ENCODE measurements at places on chromosomes 2 and 18.

DNA sequence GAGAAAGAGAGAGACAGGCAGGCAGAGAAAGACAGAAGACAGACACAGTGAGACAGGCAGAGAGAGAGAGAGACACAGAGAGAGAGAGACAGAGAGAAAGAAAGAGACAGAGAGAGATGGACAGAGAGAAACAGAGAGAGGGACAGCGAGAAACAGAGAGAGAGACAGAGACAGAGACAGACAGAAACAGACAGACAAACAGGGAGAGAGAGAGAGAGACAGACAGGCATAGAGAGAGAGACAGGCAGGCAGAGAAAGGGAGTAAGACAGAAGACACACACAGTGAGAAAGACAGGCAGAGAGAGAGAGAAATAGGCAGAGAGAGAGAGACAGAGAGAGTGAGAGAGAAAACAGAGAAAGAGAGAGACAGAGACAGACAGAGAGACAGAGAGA is 105.3 kb upstream of the ANKRD30BL start:
- DNase-seq = no peak

DNA sequence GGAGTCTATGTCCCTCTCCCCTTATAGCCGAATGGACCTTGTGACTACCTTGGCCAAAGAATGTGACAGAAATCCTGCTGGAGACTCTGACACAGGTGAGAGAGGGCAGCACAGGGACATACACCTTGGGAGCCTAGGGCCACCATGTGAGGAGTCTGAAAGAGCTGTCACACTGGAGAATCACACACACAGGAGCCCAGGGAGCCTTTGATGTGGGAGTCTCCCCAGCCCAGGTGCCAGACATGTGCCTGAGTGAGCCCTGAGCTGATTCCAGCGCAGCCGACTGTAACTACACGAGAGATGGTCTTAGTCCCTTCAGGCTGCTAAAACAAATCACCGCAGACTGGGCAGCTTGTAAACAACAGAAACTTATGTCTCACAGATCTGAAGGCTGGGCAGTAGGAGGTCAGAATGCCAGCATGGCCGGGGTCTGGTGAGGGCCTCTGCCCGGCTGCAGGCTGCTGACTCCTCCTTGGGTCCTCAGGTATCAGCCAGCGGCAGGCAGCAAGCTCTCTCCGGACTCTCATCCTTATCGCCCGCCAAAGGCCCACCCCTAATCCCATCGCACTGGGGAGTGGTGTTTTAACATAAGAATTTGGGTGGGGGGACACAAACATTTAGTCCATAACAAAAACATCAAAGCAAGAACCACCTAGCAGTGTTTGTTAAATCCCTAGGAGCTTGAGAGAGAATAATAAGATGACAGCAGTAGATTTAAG is 63.8 kb upstream of the GPR45 start:
- no peak for DNase-seq

- DNase-seq = no peak
Measured at GRCh38 chr2:128272601-128273468, 45.8 kb downstream of the HS6ST1 start.

GRCh38 chr2:38200598-38200997 is 124.6 kb upstream of the CYP1B1 start:
- no peak for DNase-seq

GRCh38 chr2:202056611-202057010 is 16.4 kb upstream of the KIAA2012 start:
- no peak for DNase-seq

DNA sequence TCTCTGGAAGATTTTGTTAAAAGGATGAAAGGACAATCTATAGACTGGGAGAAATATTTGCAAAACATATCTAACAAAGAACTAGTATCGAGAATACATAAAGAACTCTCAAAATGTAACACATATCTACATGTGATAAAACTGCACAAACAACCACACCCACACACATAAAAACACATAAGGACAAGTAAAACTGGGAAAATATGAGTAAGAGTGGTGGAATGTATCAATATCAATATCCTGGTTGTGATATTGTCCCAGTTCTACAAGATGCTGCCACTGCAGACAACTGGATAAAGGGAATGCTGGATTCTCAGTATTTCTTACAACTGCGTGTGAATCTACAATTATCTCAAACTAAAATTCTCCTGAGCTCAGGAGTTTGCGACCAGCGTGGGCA is 9.3 kb downstream of the VPS4B start:
- no peak for DNase-seq

- DNase-seq = no peak
Measured at GRCh38 chr2:65918760-65919187, 486.4 kb upstream of the SPRED2 start.

GRCh38 chr2:68537809-68538208 is 70.4 kb downstream of the APLF start:
- DNase-seq = peak; percentile 71

DNA sequence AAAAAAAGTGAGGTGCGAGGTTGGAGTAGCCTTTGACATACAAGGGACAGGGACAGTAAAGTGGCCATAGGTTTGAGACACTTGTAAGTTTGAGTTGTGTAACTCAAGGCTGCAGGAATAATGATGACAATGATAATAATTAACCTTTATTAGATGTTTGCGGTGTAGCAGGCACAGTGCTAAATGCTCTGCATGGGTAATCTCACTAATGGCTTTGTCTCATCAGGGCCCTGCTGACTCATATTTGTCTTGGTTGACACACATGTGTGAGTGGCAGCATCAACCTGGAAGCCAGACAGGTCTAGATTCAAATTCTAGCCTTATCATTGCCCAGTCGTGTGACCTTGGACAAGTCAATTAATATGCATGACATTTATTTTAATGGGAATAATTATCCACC is 126.2 kb downstream of the FSHR start:
- no peak for DNase-seq

- no peak for DNase-seq
Measured at GRCh38 chr2:204425821-204426220, 119.5 kb upstream of the PARD3B start.

DNA sequence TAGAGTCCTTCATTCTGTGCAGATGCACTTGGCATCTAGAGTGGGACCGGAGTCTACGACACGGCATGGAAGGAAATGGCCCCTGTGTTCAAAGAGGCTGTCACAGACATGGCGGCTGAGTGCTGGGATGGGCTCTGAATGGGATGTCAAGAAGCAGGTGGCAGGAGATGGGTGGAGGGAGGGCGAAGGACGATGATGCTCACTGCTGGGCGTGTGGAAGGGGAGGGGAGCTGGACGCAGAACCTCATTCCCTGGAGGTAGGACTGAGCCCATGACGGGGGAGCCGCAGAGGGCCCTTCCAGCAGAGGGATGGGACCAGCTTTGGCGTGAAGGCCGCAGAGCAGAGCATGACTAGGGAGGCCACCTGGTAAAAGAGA is 18.8 kb upstream of the ALPI start:
- DNase-seq = no peak

- no peak for DNase-seq
Measured at GRCh38 chr2:164178835-164179465, 442.3 kb downstream of the GRB14 start.

DNA sequence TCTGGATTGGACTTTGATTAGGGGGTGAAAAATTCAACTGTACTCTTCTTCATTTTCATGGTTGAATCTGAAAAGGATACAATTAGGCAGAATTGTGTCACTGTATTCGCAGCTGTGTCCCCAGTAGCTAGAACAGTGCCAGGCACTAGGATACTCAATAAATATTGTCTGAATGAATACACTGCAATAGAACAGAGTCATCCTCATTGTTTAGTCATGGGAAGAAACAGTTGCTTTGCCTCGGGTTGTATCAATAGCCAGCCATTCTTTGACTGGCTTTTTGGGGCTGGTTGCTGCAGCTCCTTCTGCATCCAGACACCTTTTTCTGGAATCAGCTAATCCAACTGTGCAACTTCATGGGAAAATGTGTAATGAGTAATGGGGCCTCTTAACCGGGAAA is 18.1 kb upstream of the DYNC1I2 start:
- DNase-seq = no peak

DNA sequence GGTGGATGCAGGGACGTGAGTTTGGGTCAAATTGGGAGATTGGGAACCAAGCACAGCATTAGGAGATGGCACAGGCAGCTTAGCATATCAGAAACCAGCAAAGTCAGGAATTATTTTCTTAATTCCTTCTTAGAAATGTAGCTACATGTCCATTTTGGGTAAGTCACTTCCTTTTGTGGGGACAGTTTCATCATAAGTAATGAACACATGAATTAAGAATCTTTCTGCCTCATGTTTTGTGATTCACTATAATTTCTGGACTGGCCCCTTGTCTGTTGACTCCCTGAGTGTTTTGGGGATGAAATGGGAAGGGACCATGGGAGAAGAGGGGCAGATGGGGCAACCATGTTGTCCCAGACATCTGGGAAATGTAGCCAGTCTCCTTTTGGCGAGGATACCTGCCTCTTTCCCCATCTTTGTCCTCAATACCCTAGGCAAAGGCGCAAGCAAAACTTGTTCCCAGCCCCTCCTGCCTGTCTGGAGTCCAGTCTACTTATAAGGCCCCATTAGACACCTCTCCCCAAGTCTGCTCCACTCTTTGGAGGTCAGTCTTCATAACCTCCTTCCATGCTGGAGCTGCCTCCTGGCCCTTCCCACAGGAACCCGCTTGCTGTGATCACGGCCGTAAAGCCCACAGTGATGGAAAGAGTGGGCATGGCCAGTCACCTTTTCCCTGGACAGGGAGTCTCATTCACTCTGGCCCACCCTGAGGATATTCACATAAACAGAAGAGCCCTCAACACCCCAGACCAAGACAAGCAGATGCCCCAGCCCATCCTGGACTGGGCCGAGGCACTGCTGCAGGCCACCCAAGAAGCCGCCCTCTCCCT is 25.7 kb downstream of the MTHFD2 start:
- DNase-seq = peak; percentile 15

All from suppressor macrophage treated with lipopolysaccharide for 4 hours (primary cell).